ENCODE measurements at places on chromosomes 5 and 9.

DNA sequence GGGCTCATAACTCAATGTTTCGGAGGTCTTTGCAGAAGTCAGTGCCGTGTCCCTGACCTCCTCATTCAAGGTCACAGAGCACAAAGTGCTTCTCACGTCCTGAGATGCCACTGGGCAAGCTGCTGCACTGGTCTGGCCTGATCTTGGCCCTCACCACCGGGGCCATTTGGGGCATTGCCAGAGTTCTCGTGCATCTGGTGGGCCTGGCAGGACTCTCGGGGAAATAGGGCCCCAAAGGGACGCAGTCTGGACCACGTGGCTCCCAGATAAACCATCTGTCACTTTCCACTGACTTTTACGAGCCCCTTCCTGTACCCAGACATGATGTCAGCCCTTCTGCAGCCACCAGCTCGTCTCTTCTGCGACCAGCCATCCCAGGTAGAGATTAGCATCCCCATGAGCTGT, 54.8 kb downstream of the HRH2 start:
- no peak for DNase-seq

GRCh38 chr9:264231-264630, 49.6 kb downstream of the DOCK8 start:
- DNase-seq, result no peak

GRCh38 chr9:134293031-134293521, 33.2 kb upstream of the RXRA start:
- no peak for DNase-seq

DNA sequence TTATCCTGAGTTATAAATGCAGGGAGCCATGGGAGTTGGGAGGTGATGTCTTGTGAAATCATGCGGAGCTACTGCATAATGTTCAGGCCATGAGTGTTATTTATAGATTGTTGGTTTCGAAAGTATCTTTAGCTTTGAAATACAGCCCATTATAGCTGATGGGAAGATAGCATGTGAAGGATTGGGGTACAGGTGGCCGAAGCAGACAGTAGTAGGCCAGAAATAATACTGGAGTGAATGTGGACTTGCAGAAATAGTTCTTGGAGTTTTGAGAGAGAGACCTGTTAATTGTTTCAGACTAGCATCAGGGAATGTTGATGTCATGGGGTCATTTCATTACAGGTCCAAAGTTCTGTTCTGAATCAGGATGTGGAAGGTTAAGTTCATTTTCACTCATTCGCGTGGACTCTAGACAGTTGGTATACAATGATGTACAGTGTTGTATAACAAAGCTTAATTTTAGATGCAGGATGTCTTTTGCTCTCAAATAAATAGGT, 3.8 kb downstream of the ATP6V1G1 start:
- DNase-seq, result no peak

- DNase-seq, result no peak
Observed at GRCh38 chr5:175253597-175253996, 190.4 kb downstream of the DRD1 start.

DNA sequence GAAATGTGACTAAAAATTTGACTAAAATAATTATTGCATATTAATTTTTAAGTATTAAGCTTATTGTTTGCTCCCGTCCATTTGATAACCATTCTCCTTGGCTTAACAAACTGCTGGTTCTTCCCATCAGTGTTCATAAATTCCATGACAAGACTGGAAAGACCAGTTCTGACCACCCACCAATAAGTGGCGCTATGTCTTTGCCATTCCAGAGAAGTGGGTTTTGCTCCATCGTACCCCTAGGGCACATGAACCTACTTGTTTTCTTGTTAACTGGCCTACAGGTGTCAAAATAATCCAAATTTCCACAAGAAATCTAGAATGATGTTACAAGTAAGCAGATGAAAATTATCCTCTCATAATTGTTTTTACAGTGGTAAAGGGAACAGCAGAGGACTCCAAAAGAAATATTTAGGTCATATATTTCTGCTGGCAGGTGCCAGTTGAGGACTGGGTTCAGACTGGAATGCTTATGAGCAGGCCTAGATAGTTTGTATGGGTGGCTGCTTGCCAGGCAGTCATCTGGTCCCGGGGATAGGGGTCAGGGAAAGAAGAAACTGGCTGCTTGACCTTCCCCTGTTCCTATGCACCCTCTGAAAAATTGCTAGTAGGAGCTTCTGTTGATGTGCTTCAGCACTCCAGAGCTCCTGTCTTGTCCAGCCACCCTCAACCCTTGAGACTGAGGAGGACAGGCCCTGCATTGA, 283.1 kb upstream of the ADAMTSL1 start:
- no peak for DNase-seq

- DNase-seq, result no peak
Observed at GRCh38 chr5:75671506-75671905, 45.7 kb downstream of the POC5 start.

- DNase-seq, result no peak
Observed at GRCh38 chr5:178371362-178372111, 138.9 kb upstream of the PHYKPL start.

GRCh38 chr5:151614565-151614964, 23.4 kb upstream of the FAT2 start:
- DNase-seq, result no peak

- no peak for DNase-seq
Observed at GRCh38 chr5:157859227-157859575, 256 bp upstream of the CLINT1 start.

- no peak for DNase-seq
Observed at GRCh38 chr5:83701886-83702285, 18.8 kb downstream of the HAPLN1 start.
